T-helper 1 cell (primary cell): ENCODE measurements at places on chromosomes 1 and 21.

- DNase-seq, result no peak
Observed at GRCh38 chr1:183645531-183645930, 7.6 kb downstream of the APOBEC4 start.

- DNase-seq, result no peak
Observed at GRCh38 chr1:183061194-183061593, 38.0 kb downstream of the LAMC1 start.

- no peak for DNase-seq
Observed at GRCh38 chr21:21897275-21897883, 899.2 kb downstream of the NCAM2 start.

DNA sequence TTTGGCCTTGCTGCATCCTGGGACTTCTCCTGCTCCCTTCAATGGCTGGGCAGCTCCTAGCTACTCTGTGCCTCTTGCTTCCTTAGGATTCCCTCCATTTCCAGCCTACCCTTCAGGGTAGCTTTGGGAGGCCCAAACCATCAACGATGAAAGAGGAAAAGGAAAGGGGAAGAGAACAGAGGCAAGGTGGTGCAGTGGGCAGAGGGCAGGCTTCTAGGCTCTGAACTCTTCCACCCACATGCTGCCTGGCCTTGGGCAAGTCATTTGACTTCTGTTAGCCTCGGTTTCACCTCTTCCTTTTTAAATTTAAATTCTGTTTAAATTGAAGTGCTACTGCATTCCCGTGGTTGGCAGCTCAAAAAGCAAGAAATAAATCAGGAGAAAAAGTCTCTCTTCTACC is 5.7 kb upstream of the PPM1J start:
- no peak for DNase-seq

DNA sequence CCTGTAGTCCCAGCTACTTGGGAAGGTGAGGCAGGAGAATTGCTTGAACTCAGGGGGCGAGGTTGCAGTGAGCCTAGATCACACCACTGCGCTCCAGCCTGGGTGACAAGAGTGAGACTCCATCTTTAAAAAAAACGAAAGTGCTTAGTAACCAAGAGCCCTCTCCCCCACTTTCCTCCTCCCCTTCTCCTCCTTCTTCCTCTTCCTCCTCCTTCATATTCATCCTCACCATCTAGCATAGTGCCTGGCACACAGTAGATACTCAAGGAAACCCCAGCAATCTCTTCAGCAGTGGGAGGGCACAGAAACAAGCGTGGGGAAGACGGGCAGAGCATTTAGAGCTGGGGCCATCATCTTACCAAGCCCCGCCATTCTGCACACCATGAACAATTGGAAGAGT is 119.4 kb upstream of the SLC45A1 start:
- DNase-seq, result no peak
